ENCODE measurements at places on chromosomes 5 and 9.
A peak's percentile ranks its signal among the peaks of the same experiment; 100 is the strongest.

GRCh38 chr9:130320723-130321481 lies 55.3 kb downstream of the HMCN2 start:
- no peak for DNase-seq

GRCh38 chr5:128480906-128481633 lies 57.0 kb downstream of the FBN2 start:
- DNase-seq, result no peak

GRCh38 chr5:22662391-22662790 lies 190.8 kb downstream of the CDH12 start:
- DNase-seq, result no peak

- no peak for DNase-seq
Observed at GRCh38 chr5:135447298-135447929, at the start of gene DCANP1. TSS of gene DCANP1 (minus strand) at chr5:135447348. CDS start at chr5:135447108, 240 bp downstream.

GRCh38 chr5:5930561-5930960 lies 447.8 kb downstream of the MED10 start:
- no peak for DNase-seq

- DNase-seq, result no peak
Observed at GRCh38 chr5:121087560-121087959, 623.5 kb downstream of the PRR16 start.

- no peak for DNase-seq
Observed at GRCh38 chr5:77400645-77401044, 91.5 kb downstream of the WDR41 start.

DNA sequence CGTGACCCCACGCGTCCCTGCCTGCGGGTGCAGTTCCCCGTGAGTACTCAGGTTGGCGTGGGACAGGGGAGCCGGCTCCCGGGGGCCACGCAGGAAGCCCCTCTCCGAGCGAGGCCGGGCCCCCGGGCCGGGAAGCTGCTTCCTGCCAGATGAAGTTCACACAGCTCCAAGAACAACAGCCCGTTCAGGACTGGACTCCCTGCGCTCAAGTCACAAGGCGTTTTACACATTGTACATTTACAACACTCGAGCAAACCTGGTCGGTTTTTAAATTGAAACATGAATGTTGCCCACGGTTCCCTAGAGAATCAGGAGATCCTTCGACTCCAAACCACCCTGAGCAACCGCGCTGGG lies 22.4 kb downstream of the SLC9A3 start:
- no peak for DNase-seq

DNA sequence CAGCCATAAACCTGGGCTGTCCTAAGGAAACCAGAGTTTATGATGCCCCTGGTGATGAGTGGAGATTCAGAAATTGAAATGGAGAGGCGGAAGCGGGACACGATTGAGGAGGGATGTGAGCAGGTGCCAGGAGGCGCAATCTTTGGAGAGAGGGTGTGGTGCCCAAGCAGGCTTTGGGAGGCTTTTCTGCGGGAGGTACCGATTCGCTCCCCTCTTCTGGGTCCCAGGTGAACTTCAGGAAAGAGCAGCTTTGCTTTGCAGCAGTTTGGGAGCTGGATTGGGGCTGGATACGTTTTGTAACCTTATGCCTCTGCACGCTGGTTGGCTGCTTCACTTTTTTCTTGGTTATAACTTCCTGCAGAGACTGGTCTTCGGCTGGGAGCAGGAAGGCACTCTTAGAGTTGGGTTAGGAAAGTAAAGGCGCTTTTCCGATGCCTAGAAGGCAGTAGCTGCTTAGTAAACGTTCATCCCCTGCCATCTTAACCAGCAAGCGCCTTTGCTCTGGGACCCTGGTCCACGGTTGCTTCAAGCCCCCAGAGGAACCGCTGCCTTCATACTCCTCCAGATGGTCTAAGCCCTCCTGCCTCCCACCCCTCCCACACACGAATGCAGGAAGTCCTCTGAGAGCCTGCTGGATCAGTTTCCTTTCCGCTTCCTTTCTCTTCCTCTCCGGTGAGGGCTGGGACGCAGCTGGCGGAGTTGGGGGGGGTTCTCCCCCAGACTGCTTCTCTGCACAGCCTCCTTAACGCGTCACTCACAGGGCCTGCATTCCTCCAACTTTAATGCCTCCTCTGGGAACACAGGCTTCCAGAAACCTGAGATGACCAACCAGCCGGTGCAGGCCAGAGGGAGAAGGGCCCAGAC lies 15.2 kb upstream of the NEK6 start:
- peak; percentile 29 for DNase-seq

DNA sequence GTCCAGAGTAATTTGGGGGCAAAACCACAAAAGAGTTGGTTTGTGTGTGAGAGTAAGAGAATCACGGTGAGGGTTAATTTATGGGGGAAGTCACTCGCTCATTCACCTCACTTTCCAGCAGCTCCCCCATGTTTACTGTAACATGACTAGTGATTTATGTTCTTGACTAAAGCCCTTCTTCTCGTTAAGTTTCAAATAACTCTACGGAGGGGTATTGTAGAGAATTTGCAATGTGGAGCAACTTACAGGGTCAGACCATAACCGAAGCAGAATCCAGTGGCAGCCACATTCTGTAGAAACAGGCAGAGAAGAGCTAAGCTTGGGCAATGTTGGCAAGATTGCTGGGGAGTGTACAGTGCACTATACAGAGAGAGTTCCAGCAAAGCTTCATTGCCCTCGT lies 760.6 kb downstream of the IRX1 start:
- DNase-seq, result no peak

GRCh38 chr5:146068977-146069779 lies 36.2 kb downstream of the PLAC8L1 start:
- DNase-seq, result no peak

- peak; percentile 3 for DNase-seq
Observed at GRCh38 chr9:117546894-117547678, 132.2 kb upstream of the ASTN2 start.

GRCh38 chr9:74847478-74848152 lies 40.1 kb downstream of the TRPM6 start:
- DNase-seq, result no peak

- DNase-seq, result no peak
Observed at GRCh38 chr9:36584620-36585460, 12.1 kb downstream of the MELK start.

DNA sequence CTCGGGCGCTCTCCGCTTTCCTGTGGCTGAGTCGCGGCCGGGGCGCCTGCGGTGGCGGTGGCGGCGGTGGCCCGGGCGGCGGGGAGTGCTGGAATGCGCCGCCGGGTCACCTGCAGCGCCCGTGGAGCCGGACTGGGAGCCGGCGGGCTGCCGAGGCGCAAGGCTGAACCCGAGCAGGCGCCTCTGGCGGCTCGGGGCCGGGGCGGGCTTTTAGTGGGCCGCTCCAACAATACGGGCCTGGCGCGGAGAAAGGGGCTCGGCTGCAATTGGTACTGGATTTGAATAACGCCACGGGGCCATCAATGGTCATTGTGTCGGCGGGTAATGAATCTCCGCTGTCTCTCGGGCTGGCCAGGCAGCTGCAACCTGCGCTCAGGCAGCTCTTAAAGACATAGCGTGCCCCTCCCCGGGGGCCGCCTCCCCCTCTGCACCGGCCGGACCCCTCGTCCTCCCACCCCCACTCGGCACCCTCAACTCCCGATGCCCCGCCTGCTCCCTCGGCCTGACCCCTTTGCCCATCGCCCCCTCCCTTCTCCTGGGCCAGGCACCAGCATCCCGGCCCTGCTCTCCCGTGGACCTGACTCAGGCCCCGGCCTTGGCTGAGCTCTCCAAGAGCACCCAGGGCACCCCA lies 22.1 kb downstream of the URM1 start:
- no peak for DNase-seq

DNA sequence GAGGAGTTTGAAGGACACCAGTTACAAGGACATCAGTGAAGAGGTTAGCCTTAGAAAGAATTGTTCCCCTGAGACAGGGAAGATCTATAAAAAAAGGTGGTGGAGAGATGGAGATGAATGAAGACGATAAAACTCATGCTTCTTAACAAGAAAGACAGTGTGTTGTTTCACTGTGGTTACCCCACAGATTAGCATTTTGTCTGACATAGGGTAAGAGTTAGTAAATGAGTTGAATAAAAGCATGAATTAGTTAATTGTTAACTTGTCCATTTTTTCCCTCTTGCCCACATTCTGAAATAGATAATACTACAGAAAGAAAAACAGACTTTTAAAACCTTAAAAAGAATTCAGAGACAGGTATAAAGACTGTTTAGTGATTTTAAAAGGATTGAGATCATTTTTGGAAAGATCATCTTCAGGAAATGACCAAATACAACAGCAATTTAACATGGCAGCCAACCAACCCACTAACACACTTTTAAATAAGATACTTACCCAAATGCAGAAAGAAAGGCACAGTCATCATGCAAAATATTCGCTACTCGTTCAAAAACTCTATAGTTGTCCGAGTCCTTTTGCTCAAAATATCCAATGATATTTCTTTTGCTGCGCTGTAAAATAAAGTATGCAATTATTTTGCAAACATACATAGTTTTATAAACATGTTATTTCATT lies 78.5 kb downstream of the ERP44 start:
- DNase-seq, result no peak

GRCh38 chr5:619444-619843 lies 7.3 kb downstream of the CEP72 start:
- no peak for DNase-seq

- DNase-seq, result no peak
Observed at GRCh38 chr9:9275601-9276000, 1337.2 kb downstream of the PTPRD start.

DNA sequence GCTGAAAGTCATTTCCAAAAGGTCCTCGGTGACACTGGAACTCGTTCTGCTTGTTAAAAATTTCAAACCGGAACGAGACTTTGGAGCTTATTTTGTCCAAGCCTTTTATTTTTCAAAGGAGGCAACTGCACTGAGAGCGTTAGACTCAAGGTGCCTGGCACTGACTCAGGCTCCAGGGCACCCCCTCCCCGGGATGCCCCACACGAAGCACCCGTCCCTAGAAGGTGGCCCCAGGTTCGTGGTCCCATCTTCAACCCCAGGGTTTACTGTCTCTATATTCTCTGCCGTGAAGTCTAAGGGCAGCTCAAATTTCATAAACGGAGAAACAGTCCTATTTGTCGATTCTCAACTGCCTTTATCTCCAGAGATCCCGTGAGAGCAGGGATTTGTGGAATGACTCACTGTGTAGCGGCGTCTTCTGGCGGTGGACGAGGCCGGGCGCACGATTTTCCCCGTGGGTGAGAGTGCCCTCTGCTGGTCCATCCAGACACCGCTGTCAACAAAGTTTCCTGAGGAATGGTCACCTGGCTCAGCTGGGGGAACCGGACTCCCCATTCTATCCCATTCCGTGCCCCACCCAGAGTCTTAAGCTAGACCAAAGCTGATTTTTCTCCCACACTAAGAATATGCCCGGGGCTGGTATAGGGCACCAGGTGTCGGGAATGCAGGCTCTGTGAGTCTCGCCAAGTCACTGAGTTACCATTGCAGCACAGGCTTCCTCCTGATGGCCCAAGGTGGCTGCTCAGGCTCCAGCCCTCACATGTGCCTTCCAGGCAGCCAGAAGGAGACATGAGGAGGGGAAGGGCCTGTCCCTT lies 27.1 kb upstream of the SLC6A19 start:
- DNase-seq, result peak; percentile 29

- no peak for DNase-seq
Observed at GRCh38 chr5:143196601-143197259, 206.8 kb downstream of the NR3C1 start.

GRCh38 chr9:72149231-72149975 lies at the start of gene GDA:
TSS of gene GDA (plus strand) at chr9:72149440. CDS start at chr9:72149560, 120 bp downstream.
- DNase-seq, result no peak

DNA sequence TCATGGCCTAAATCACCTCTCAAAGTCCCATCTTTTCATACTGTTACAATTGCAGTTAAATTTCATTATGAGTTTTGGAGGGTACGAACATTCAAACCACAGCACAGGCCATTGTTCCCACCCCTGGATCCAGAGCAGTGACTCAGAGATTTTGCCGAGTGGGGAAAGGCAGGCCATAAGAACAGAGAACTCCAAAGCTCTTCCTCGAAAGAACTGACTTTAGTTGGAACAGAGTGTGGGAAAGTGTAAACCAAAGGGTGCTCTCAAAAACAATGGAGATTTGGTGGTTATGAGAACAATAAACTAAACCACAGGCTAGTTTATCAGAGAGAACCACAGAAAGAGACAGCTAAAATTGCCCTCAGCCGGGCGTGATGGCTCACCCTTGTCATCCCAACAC lies 19.4 kb upstream of the GRPEL2 start:
- no peak for DNase-seq

All from thymus (tissue), 14 donors.